ENCODE measurements at places on chromosomes 11 and 22.

- peak; percentile 84 for DNase-seq
These were observed 54.6 kb downstream of the SPECC1L start for GRCh38 chr22:24325105-24325757.

DNA sequence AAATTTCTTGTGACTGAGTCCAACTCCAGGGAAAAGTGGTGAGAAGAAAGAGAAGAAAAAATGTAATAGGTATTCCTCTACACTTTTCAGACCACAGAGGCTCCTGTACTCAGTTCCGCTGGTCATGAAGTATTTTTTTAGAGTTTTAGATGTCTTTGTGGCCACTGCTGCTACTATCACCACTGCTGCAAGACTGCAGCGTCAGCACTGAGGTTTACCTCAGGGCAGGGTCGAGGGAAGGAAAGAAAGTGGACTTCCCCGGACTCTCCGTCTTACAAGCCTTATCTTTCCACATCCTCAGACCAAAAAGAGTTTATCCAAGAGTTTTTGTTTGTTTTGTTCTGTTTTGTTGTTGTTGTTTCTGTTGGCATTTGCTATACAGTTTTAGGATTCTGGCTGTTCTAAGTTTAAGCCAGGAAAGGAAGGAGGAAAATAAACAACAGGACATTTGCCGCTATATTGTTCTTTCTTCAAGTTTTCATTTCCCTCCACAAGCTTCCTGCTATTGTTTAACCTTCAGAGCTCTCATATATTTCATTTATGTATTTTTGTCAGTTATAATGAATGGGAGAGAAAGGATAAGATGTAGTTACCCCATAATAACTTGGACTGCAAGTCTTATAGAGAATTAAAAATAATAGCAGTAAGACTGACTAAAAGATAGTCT is 919.3 kb downstream of the NTM start:
- no peak for DNase-seq

- DNase-seq: no peak
These were observed 26.0 kb upstream of the CBX7 start for GRCh38 chr22:39178206-39179111.

GRCh38 chr22:20205964-20206708 is 55.3 kb upstream of the CCDC188 start:
- peak; percentile 40 for DNase-seq

GRCh38 chr22:40368016-40368415 is 2.4 kb upstream of the SGSM3 start:
- DNase-seq: no peak

- no peak for DNase-seq
These were observed 207.5 kb upstream of the ZBED5 start for GRCh38 chr11:11065396-11065795.

- no peak for DNase-seq
These were observed 17.6 kb upstream of the FADD start for GRCh38 chr11:70185348-70186055.

DNA sequence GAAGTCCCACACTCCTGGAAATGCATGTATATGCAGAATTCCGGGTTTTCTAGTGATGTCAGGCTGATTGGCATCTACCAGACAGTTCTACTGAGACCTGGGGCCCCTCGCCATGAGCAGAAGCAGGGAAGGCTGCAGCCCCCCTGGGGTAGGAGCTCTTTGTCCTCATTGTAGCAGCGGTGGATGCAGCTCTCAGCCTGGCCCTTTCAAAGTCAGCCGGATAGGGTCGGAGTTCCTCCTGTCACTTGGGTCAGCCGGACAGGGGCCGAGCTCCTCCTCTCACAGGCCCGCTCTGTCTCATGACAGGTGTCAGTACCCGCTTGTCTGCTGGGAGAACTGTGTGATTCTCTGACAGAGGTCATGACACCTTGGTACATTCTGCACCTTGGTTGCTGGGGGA is 30.0 kb downstream of the MRGPRD start:
- no peak for DNase-seq

- no peak for DNase-seq
These were observed 8.6 kb downstream of the ARAP1 start for GRCh38 chr11:72743321-72744221.

DNA sequence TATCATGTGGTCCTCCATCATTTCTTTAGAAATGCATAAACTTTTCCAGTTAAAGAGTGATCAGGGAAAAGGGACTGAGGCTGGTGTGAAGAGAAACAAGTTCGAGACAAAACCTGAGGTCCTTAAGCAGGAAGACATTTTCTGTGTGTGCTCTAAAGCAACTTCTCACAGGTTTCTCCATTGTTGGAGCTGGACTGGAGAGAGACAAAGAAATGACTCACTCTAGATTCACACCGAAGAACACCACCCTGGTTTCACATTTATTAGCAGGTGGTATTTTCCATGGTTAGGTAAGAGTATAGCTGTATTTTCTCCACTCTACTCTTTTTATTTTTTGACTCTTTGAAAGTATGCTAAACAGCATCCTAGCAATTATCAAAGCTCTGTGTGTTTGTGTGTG is 736.4 kb downstream of the KCNA4 start:
- DNase-seq: no peak

GRCh38 chr11:20368438-20368837 is 4.9 kb downstream of the HTATIP2 start:
- no peak for DNase-seq

DNA sequence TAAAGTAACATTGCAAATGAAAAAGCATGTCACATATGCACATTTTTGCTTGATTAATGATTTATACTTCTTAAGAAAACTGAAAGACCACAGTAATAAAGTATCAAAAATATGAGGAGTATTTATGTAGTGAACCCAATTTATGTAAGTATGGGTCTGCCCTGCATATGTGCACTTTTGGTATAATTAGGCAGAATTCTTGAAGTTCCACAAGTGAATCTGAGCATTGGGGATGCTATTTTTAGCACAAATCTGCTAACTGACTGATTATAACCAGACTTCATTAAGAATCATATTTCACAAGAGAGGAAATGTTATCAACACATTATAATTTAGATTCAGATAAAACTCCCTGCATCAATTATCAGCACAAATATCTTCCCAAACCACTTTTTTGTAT is 407.1 kb upstream of the LRRC4C start:
- DNase-seq: peak; percentile 58

- peak; percentile 26 for DNase-seq
These were observed 654.3 kb downstream of the NTM start for GRCh38 chr11:132024587-132025295.

- DNase-seq: no peak
These were observed 85.8 kb upstream of the NARS2 start for GRCh38 chr11:78660471-78660870.

DNA sequence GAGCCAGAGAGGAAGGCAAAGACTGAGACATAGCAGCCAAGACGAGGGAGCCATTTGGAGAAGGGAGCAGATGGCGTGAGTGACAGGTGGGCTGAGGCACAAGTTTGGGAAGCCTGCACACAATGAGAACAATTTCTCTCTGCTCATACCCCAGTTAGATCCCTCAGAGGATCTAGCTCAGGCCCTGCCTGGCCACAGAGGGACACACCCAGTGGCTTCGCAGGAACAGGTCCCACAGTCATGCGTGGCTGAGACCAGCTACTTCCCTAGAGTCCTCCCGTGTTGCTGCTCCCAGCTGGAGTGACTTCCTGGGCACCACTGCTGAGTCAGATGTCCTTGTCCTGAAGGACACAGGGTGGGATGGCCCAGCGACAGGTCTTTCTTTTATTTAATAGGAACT is 33.4 kb upstream of the LYVE1 start:
- no peak for DNase-seq

Measured in fibroblast of skin of left biceps (primary cell).